ENCODE measurements at places on chromosomes 12 and 14.
A peak's percentile ranks its signal among the peaks of the same experiment; 100 is the strongest.

GRCh38 chr14:106556665-106557289 lies 1030.4 kb downstream of the TMEM121 start:
- DNase-seq = no peak

DNA sequence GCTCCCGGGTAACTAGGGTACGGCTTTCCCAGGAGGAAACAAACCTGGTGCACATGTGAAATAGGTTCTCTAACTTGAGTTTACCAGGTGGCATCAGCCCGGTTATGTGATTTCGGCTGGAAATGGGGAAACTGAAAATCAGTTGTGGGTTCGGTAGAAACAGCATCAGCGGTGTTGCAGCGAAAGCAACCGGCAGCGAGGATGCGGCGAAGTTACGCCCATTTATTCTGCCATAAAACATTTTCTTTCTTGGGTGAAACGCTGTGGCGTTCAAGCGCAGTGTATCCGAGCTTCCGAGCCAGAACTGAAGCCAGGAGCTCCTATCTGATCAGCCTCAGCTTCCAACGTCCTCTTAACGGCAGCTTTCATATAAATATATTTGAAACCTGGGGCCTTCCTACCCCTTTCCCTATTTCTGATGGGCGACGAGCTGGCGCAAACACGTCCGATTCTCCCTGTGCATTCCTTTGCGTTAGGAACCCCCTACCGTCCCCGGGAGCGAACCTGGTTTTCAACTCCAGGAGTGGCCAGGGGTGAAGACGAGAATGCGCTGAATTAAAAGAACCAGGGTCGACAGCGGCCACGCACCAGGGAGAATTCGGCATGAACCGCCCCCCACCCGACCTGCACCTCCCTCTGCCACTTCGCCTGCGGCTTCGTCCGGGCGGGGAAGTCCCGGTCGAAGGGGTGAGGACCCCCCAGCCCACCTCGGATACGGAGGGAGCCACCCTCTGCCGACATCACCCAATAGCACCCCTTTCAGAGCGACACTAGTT lies 1.6 kb downstream of the DPF3 start:
- peak; percentile 58 for DNase-seq

DNA sequence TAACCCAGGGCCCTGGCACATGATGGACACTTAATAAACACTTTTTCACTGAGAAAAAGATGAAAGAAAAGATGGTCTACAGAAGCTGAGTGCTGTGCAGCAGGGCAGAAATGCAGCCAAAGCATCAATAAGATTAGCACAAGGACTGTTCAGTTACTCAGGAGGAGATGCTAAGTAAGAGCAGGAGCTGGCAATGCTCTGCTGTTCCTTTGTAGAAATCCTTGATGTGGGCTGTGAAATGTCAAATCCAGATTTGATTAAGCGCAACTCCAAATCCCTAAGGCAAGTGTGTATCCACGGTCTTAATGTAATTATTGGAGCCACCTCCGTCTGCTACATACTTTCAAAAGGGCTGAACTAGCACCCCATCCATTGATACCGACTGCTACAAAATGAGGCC lies 151.8 kb upstream of the BTG1 start:
- no peak for DNase-seq

DNA sequence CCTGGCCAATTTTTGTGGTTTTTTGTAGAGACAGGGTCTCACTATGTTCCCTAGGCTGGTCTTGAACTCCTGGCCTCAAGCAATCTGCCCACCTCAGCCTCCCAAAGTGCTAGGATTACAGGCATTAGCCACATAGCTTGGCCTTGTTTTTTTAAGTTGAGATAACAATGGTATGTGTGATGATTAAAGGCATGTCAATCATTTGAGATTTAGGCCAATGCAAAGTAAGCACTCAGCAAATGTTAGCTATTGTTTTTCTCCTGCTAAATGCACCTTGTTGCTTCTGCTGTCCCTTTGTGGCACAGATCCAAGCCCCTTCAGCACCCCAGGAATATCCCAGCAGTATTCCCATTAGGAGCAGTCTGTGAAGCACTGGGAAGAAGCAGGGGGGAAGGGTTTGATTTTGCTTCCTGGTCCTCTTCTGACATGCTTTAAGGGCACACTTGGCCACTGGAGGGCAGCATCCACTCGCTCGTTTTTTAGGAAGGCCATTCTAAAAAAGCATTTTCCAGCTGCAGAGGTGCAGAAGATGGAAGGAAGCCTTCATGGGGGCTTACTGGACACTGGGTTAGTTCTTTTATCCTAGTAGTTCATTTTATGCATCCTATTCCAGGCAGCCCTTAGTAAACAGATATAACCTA lies 70.2 kb upstream of the ZFP36L1 start:
- peak; percentile 86 for DNase-seq

GRCh38 chr12:107515446-107515958 lies 170.1 kb upstream of the PWP1 start:
- peak; percentile 98 for DNase-seq

GRCh38 chr12:85711735-85712390 lies 124.3 kb downstream of the RASSF9 start:
- DNase-seq = no peak

GRCh38 chr12:95102916-95103671 lies 29.7 kb upstream of the NR2C1 start:
- peak; percentile 99 for DNase-seq

GRCh38 chr12:27383429-27384260 lies 51.0 kb downstream of the BMAL2 start:
- peak; percentile 70 for DNase-seq

DNA sequence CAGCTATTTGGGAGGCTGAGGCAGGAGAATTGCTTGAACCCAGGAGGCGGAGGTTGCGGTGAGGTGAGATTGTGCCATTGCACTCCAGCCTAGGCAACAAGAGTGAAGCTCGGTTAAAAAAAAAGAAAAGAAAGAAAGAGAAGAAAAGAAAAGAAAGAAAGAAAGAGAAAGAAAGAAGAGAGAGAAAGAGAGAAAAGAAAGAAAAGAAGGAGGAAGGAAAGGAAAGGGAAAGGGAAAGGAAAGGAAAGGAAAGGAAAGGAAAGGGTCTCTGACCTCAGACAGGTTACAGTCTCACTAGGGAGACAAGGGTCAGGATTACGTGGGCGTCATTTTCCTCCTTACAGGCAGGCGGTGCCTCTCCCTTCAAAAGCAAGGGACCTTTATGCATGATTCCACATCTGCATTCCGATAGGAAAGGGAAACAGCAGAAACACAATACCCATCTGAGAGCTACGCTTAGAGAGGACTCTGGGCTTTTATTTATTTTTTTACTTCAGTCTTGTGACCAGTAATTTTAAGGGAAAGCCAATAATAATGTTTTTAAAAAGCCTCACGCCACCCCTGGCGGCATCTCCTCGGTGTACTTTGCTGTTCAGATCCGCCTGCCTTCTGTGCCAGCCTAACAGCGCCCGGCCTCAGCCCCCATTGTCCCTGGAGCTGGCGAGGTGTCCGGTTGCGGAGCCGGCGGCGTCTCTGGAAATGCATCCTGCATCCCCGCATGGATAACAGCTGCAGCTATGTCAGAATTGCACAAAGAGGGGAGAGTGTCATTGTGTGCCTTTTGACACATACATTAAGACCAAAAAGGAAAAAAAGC lies 945 bp upstream of the HIP1R start:
- DNase-seq = peak; percentile 73

GRCh38 chr12:123149088-123149487 lies 1.8 kb downstream of the PITPNM2 start:
- DNase-seq = no peak

GRCh38 chr12:43621262-43621661 lies 69.3 kb upstream of the ADAMTS20 start:
- no peak for DNase-seq

GRCh38 chr14:45426685-45427282 lies 173.8 kb upstream of the MIS18BP1 start:
- peak; percentile 52 for DNase-seq

DNA sequence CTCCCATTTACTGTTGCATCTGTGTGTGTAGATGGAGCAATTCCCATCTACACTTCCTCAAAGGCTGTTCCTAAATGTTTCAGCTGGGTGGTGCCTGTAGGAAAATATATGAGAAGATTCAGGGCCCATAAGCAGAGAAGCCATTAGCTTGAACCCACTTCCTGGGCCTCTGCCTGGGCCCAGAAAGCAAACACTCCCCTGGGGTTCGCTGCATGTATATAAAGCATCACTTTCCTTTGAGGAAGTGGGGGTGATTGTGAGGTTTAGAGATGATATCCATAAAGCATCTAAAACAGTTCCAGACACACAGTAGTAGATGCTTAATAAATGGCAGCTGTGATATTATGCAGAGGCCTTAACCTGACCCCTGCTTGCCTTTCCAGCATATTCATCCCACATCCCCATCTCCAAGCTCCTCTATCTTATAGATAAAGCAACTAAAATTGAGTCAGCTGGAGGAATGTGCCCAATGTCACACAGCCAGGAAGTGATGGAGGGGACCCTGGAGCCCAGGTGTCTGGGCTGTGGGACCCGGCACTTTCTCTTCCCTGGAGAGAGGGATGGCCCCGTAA lies 280.0 kb upstream of the CRY1 start:
- no peak for DNase-seq

GRCh38 chr12:128811806-128812205 lies 12.0 kb downstream of the SLC15A4 start:
- DNase-seq = no peak

- DNase-seq = peak; percentile 92
Measured at GRCh38 chr12:12582895-12583303, 20.2 kb upstream of the DUSP16 start.

DNA sequence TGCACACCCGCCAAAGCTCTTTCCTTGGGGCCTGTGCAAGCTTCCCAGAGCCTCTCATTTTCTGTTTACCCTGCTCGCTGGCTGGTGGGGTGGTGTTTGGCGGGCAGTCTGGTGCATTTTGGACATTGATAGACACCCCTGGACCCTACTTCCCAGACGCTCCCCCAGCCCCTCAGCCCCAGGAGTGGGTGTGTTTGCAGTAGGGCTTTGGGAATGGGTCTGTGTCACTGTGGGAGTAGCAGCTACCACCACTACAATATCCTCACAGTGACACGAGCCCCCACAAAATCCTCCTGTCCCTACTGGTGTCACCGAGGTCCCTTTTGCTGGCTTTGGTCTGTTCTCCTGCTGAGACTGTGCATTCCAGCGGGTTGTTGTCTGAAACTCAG lies 371.3 kb downstream of the TMEM121 start:
- DNase-seq = no peak

GRCh38 chr14:90678846-90679362 lies 137.3 kb downstream of the TTC7B start:
- no peak for DNase-seq

GRCh38 chr12:26245175-26245942 lies 50.0 kb downstream of the SSPN start:
- no peak for DNase-seq

GRCh38 chr12:79737875-79738718 lies 47.3 kb upstream of the PAWR start:
- DNase-seq = peak; percentile 60

- DNase-seq = no peak
Measured at GRCh38 chr12:58580095-58580494, 340.2 kb downstream of the LRIG3 start.

DNA sequence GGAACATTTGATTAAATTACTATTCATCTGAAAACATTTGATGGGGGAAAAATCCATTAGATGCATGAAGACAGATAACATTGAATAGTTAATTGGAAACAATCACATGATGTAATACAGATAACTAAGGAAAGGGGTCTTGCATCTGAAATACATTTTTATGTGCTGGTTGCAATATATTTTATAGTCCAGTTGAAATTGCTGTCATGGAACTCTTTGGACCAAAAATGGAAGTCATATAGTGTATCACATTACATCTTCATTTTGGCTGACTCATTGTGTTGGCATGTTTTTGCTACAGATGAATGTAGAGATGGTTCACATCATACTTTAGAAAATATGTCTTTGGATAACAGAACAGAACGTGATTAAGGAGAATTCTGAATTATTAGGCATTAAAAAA lies 43.0 kb upstream of the GNPNAT1 start:
- DNase-seq = peak; percentile 32

GRCh38 chr12:46107591-46107990 lies 117.2 kb upstream of the SCAF11 start:
- DNase-seq = no peak

GRCh38 chr12:116318576-116319232 lies 41.2 kb upstream of the MED13L start:
- DNase-seq = no peak

GRCh38 chr12:46210873-46211439 lies 57.9 kb downstream of the SLC38A1 start:
- DNase-seq = no peak

DNA sequence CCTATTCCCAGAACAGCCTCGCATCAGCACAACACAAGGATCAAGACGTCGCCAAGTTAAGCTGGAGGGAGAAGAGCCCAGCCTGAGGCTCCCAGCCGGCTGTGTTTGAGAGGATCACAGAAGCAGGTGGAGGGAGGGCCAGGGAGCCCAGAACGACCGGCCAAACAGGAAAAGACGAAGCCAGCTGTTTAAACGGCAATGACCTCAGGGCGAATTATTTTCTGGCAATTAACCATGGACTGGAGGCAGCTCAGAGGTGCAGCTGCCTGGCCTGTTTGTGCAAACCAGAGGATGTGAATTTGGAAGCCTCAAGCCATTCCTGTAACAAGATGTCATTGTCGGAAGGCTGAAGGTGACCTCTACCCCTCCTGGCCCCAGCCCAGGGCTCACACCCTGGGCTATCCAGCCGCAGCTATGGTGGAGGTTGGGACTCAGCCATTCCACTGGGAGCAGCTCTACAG lies 175.8 kb upstream of the PRMT8 start:
- DNase-seq = no peak

- no peak for DNase-seq
Measured at GRCh38 chr14:60645126-60645741, 4.0 kb downstream of the SIX1 start.

DNA sequence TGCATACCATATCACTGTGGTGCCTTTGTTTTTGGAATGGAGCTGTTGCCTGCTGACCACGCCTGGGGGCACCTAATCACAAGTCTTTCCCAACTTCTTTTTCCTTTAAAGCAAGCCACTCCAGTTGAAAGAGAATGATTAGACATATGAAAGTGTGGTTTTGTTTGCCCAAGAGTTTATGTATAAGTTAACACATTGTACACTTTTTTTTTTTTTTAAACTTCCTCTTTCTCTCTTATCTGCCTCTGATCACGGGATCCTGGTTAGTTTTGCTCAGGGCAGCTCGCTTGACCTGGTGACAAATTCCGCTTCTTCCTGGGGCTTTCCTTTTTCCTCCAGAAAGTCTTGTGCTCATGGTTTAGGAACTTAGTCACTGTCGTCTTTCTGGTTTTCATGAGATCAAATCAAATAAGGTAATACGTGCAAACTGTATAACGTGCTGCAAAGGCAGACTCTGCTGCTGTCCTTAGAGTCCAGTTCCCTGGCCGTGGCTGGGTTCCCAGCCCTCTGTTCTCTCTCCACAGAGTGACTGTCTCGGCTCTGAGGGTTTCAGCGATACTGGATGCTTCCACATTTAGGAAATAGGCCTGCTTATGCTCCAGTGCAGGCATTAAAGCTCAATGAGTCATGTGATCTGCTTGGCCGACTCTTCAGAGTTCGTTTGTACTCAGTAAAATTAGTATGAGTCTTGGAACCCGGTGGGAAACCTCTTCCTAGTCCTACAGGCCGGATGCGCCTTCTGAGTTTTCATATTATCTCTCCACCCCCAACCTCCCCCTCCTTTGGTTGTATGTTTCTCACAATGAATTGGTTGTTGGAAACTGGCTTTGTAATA lies 15.2 kb downstream of the RASSF3 start:
- DNase-seq = peak; percentile 86

GRCh38 chr14:91392623-91393303 lies 24.9 kb downstream of the CCDC88C start:
- no peak for DNase-seq

All from kidney glomerular epithelial cell (primary cell).